ENCODE measurements at places on chromosomes 12 and 14. TPM values are rescaled to one million over a fixed set of nuclear protein-coding genes. Genes with fewer than 3 reads are reported as not detected.

The RAB2B gene
- 23.8 TPM for total RNA-seq

- H3K36me3 ChIP-seq = no peaks in the 10 kb centered on the region
- H3K27me3 ChIP-seq = no peaks in the 10 kb centered on the region
- DNase-seq = no peak
These were observed 50.2 kb downstream of the MYF5 start for GRCh38 chr12:80766897-80767296.

DNA sequence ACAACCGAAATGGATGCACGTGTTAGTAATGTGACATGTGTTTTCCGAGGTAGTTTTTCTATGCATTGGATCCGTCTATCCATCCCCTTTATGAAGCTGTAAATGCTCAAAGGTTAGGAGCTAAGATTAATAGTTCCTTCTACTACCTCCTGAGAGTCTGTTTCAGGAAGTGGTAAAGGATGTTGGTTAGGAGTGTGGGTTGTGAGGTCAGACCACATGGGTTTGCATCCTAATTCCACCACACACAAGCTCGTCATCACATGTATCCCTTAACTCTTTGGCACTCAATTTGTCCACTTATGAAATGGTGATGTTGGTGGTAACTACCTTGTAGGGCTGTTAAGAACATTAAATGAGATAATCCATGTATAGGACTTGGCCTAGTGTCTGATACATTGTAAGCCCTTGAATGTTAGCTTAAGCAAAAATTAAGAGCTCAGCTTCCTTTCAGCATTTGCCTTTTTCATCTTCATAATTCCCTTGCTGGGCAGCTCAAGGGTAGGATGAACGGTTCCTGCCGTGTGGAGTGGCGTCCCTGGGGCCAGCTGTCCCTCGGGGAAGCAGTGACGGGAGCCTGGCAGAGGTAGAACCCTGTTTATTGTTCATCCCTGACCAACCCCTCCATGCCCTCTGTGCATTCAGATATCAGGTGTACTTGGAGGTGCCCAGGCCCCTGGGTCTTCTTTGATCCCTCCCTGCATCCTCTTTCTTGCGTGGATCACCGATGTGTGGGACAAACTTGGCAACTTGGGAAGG lies 52.3 kb downstream of the TSPAN9 start:
- peak; percentile 37 for DNase-seq
- H3K4me3 ChIP-seq = no peak overlapping the region
- peaks cover 16% of the 10 kb centered on the region for H3K4me1 ChIP-seq
- peaks cover 2% of the 10 kb centered on the region for H3K36me3 ChIP-seq
- H3K27me3 ChIP-seq = peaks cover 50% of the 10 kb centered on the region

The SBNO1 gene
- 41.8 TPM for total RNA-seq

DNA sequence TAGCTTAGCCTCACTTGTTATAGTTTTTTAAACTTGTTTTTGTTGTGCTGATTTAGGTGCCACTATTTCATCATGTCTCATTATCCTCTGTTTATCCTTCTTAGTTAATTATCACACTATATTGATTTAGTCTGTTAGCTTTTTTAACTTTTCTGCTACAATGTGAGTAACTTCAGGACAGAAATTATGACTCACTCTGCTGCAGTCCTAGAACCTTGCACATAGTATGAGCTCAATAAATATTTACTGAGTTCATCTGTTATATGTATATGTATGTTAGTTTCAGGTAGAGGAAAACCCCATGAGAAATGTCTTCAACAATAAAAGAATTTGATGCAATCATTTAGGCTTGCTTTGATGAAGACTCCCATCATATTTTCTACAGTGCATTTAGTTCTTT lies 224.3 kb upstream of the NAV3 start:
- DNase-seq = no peak
- no peak overlapping the region for H3K4me3 ChIP-seq
- no peaks in the 10 kb centered on the region for H3K4me1 ChIP-seq
- no peaks in the 10 kb centered on the region for H3K36me3 ChIP-seq
- H3K27ac ChIP-seq = no peak overlapping the region

The PLXNC1 gene
- 27.4 TPM for total RNA-seq

- H3K27me3 ChIP-seq = no peaks in the 10 kb centered on the region
- H3K4me3 ChIP-seq = no peak overlapping the region
- H3K36me3 ChIP-seq = no peaks in the 10 kb centered on the region
- no peak overlapping the region for H3K27ac ChIP-seq
These were observed 269.9 kb upstream of the MGAT4C start for GRCh38 chr12:86526060-86526595.

The CCDC177 gene
- total RNA-seq = not detected

Measured in activated CD4-positive, alpha-beta T cell treated with anti-CD3 and anti-CD28 coated beads, Interleukin-2, amount 10 ng/mL, durations not matched to agents 7 days and 5 days (primary cell).